ENCODE measurements at places on chromosomes 5 and 9. TPM values are rescaled to one million over a fixed set of nuclear protein-coding genes. Genes with fewer than 3 reads are reported as not detected.

The FAM78A gene
- 0.61 TPM for polyA plus RNA-seq

The DNM1 gene
- 40.6 TPM for polyA plus RNA-seq

The FOXD4L3 gene
- polyA plus RNA-seq, result not detected

The EQTN gene
- not detected for polyA plus RNA-seq

The SLC25A2 gene
- polyA plus RNA-seq, result not detected

The SHROOM1 gene
- polyA plus RNA-seq, result 19.2 TPM

The PCDH1 gene
- 6.2 TPM for polyA plus RNA-seq

The SLC2A6 gene
- polyA plus RNA-seq, result 10.6 TPM
